ENCODE measurements at places on chromosomes 6 and 20.

GRCh38 chr6:123838505-123839234, 35.0 kb downstream of the NKAIN2 start:
- no peak for DNase-seq

GRCh38 chr6:26272171-26272637, 92.8 kb upstream of the BTN3A2 start:
- peak; percentile 65 for DNase-seq

- DNase-seq: peak; percentile 24
These were observed 143.7 kb downstream of the RALGAPA2 start for GRCh38 chr20:20568604-20569205.

- no peak for DNase-seq
These were observed 14.2 kb downstream of the COL19A1 start for GRCh38 chr6:69880601-69881000.

DNA sequence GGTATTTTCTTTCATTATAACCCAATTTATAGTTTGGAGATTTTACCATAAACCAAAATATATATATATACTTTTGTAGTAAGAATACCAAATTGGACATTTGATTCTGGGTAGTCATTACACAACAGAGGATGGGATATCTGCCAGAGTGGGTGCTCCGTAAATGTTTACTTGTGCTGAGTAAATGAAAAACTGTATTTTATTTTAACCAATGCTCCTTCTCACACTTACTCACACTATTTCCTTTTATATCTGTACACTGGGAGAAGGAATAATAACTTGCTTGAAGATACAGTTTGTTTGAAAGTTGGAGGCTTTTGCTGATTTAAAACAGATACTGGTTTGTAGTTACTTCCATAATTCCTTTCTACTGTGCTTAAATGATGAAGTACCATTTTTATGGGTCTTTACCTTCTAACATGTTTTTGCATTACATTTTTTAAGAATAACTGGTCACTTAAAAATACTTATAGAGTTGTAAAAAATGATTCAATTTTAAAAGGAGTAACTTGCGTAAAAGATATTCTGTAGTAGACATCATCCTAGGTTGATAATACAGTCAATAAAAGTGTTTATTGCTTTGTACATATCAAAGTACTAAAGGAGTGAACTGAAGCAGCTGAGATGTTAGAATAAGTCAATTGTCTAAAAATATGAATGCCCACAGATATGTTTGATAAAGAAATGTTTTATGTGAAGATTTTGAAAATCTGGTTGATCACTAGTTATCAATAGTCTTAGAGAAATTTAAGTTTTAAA, 411.7 kb downstream of the UTRN start:
- DNase-seq: no peak

DNA sequence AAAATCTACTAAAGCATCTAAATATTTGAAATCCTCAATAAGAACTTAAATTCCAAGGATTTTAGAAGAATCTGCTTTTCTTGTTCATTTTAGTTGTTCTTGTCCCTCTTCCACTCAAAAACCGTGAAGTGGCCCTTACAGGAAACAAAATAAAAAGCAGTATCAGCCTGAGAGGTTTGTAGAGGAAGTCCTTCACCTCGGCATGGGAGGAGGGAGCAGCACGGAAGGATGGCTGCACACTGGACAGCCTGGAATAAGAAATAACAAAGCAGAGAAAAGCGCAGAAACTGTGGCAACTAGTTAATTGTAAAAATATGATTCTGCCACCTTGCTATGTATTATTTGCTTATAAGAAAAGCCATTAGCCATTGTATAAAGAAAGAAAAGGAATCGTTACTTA, 46.1 kb downstream of the RALGAPA2 start:
- no peak for DNase-seq

- peak; percentile 24 for DNase-seq
These were observed 70.7 kb downstream of the PDE7B start for GRCh38 chr6:135922174-135922573.

GRCh38 chr20:36786246-36786645, 12.7 kb upstream of the DSN1 start:
- DNase-seq: no peak

DNA sequence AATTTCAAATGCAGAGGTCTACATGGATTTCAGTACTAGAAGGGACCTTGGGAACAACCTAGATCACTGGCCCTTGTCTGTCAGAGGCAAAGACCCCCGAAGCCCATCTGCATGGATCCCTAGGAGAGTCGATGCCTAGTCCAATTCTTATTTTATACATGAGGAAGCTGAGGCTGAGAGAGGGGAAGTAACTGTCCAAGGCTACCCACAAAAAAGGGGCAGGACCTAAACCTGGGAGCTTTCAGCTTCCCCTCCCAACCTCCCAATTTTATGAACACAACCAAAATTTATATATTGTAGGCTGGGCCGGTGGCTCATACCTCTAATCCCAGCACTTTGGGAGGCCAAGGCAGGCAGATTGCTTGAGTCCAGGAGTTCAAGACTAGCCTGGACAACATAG, 73.2 kb downstream of the TRERF1 start:
- DNase-seq: no peak

GRCh38 chr6:147347882-147348575, 143.8 kb downstream of the STXBP5 start:
- no peak for DNase-seq

- no peak for DNase-seq
These were observed 107.3 kb downstream of the SYCP2 start for GRCh38 chr20:59825944-59826759.

- DNase-seq: no peak
These were observed 3.5 kb downstream of the SERPINB9 start for GRCh38 chr6:2899596-2899995.

GRCh38 chr6:123640567-123641187, 3.9 kb upstream of the TRDN start:
- peak; percentile 13 for DNase-seq

- DNase-seq: no peak
These were observed 91.2 kb upstream of the TMEM181 start for GRCh38 chr6:158468666-158469065.

DNA sequence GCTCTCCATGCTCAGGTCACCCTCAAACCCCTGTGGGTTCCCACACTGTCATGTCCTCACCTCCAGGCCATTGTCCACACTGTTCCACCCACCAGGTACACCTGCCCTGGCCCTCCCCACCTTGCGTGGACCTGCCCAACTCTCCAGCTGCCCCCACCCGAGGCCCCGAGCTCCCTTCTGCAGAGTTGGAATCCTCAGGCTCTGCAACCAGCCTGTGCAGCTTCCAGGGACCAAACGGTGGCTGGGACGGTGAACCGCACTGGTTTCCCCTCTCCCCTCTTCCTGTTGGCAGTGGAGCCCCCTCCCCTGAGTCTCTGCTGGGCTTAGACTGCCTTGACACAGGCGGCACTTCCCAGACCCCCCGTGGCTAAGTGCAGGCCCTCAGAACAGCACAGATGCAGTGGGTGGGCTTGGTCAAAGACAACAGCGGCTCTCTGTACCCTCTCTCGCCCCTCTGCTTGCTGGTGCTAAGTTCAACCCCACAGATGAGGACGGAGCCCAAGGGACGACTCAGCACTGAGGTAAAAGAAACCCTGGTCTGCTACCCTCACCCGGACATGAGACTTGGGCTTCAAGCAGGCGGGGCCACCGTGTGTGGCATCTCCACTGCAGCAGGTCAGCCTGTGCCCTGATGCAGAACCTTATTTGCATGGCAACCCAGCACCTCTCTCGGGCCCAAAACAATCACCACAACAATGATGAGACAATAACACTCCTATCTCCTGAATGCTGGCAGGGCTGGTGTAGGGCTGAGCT, 11.0 kb downstream of the ZBP1 start:
- no peak for DNase-seq

- no peak for DNase-seq
These were observed 17.6 kb upstream of the IFNGR1 start for GRCh38 chr6:137236581-137237355.

GRCh38 chr6:170068496-170068895, 222.4 kb downstream of the DLL1 start:
- no peak for DNase-seq

DNA sequence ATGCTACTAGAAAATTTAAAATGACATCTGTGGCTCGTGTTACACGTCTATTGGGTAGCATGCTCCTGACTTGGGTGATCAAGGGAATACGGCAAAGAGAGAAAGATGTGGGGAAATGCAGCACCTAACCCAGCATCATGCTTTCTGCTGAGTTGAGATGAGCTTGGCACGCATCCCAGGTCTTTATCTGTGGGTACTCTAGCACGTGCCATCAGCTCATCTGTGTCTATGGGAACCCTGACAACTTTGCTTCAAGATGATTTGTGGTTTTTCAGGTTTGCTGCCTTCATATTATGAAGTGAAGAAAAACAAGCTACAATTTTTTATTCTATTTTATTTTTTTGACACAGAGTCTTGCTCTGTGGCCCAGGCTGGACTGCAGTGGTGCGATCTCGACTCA, 21.0 kb downstream of the RNASET2 start:
- DNase-seq: no peak

DNA sequence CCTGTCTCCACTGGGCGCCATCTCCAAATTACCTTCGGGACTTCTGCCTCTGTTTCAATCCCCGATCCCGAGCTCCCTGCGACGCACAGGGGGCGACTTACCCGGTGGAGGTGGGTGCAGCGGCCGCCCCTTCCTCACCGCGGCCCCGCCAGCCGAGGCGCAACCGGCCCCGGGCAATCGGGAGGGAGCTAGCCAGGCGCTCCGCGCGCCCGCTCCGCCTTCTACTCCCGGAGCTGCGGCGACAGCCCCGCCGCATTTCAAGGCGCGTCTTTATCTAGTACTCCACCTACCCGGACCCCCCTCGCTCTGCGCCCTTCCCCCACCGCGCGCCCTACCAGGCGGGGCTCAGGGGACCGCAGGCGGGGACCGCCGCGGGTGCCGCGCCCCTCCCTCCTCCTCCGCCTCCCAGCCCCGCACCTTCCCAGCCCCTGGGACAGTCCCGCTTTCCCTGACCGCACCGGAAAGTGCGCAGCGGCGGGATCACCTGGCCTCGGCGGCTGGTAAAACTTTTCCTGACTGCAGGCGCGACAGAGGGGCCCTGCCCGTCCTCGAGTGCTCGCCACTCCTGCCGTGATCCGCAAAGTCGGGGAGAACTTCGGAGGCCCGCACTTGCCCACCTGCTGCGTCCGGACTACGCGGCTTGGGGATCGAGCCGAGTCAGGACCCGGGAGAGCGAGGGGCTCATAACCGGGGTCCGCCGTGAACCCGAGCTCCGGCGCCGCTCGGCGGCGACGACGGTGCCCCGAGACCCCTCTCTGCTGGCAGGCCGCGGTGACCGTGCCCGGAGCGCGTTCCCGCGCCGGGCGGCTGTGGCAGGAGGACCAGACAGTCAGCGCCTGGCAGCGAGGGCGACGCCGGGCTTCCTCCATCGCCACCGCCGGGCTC, 8.0 kb upstream of the NKX2-2 start:
- peak; percentile 69 for DNase-seq

- no peak for DNase-seq
These were observed 398.3 kb downstream of the UTRN start for GRCh38 chr6:144683216-144684070.

- no peak for DNase-seq
These were observed 46.2 kb upstream of the GGTLC1 start for GRCh38 chr20:24034820-24035219.

DNA sequence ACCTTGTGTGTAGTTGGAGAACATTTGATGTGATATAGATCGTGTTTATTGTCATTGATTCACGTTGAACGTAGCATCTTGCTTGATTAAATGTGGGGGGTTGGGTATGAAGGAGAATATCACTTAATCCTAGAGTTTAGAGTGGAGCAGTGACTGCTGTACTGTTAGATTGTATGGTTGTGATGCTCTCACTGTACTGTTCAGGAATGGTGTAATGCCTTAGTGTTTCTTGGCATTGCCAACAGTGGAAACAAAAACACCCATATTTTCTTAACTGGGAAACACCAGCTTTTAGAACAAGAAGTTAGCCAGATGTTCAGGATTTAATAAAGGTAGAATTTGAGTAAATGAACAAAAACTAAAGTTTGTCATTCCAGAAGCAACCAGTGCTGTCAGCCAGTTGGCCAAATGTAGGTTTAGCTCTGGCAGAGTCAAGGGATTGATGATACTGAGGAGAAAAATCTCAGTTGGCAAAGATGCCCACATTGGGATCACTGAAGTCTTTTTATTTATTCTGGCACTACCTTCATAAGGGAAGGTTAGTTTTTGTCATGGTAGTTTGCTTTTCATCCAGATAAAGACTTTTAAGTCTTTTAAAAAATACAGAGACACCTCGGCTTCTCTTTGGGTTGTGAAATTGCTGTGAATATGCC, 129.9 kb downstream of the JARID2 start:
- no peak for DNase-seq

DNA sequence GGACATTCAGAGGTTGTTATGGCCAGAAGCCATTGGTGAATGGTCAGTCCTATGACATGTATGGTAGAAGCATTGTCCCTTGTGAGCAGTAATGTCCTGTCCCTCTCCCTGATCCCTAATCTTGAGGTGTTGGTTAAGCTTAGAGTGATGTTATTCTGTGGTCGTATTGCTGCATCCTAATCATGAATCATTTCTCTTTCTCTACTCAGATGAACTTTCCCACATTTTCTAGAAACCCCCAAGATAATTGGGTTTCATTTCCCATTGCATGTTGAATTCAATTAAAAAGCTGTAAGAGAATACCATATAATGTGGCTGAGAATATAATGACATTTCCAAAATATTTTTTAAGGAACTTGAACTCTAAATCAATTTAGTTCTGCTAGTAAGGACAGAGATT, 175.1 kb downstream of the PLCB4 start:
- no peak for DNase-seq

DNA sequence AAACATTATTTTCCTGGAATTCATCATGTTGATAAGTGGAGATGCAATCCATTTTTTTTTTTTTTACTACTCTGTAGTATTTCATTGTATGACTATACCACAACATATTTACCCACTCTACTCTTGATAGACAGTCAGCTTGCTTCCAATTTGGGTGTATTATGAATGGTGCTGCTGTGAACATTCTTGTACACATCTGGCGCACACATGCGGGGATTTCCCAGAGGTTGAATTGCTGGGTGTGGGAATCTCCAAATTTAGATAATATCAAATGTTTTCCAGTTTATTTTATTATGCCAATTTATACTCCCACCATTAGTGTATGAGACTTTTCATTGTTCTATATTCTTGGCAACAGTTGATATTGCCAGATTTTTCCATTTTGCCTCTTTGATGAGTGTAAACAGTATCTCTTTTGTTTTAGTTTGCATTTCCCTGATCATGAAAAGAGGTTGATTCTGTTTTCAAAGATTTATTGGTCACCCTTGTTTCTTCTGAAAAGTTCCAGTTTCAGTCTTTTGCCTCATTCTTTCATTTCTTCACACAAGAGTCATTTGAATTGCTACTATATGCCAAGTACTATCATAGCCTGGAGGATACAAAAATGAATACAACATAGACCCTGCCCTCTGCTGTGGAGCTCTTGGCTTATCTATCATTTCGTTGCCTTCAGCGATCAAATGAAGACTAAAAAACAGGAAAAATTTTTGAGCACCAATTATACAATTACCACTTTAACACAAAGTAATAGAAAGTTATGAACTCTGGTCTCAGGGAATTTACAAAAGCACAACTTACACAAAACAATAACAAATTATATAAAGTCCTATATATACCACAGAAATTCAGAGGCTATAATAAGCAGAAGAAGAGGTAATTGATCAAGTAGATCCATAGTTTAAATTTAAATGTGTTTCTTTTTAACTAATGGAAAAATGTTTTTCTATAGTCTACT, 17.1 kb upstream of the NCOA7 start:
- DNase-seq: no peak

- DNase-seq: no peak
These were observed 71.1 kb upstream of the THEMIS start for GRCh38 chr6:127971945-127972391.
